ENCODE measurements at places on chromosomes 12 and 14.
A peak's percentile ranks its signal among the peaks of the same experiment; 100 is the strongest.

DNA sequence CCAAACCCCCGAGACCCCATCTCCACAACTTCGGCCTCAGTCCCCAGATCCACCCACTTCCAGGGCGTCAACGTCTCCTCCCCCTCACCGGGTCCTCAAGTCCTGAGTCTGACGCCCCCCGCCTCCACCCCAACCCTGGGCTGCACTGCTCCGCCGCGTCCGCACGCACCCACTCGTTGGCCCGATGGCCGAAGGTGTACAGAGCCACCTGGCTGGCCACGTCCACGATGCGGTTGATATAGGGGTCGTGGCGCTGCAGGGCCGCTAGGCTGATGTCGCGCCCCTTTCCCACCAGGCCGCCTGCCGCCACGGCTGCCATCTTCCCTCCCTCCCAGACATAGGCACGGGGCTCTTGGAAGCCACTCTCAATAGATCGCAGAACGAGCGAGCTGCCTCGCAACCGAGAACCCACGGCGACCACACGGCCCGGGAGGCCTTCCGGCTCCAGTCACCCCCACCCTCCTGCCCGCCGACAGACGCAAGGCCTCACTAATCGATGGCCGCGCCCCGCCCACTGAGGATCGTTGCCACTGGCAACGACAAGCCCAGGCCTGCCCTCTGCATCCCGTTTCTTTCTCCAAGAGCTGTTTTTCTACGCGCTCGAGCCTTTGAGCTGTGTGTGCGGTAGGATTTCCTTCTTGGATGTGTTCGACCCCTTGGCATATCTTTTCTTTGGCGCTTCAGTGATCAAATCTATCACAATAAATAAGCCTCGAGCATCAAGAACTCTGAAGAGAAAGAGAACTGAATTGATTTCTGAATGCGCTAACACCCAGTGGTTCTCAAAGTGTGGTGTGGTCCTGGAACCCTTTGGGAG, at the start of gene DCP1B:
Gene DCP1B (minus strand): TSS at position 345 of the 817 bp plus-strand sequence. CDS start 26 bp downstream, at position 319.
- peak; percentile 41 for DNase-seq

- DNase-seq: no peak
Observed at GRCh38 chr14:102264775-102265174, 40.2 kb downstream of the MOK start.

- no peak for DNase-seq
Observed at GRCh38 chr12:51721282-51721940, 127.1 kb downstream of the FIGNL2 start.

- no peak for DNase-seq
Observed at GRCh38 chr12:102740141-102740955, 176.7 kb downstream of the PAH start.

DNA sequence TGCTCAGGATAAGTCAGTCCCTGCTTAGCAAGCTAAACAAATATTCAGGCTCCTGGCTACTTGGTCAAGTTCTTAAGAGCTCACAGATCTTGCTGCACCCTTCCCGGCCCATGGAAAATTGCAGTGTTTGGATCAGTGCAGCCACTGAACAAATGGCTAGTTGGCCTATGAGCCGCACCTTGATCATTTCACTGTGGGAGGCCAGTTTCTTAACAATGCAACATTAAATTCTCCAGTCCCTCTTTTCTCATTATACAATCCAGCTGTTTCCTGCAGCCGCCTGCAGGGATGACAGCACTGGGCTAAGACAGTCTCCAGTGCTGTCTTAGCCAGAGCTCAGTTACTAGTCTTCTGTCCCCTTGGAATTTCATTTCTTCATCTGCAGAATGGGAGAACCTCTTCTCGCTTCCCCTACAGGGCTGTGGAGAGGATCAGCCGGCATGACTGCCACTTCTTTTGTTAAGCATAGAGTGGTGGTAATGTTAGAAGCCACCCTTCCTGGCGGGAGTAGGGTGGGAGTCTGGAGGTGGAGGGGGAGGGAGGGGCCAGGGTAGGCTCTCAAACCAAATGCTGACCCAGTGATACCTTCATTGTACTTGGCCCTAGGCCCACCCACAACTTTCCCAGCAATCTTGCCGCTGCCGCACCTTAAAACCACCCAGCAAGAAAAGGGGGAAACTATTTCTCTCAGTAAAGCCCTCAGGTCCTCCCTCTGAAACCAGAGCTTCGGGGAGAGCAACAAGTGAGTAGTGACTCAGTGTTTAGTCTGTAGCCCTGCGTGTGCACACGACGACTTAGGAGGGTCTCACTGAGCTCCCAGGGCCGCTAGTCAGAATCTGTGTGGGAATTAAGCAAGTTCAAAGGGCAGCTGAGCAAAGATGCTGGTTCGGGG, 145.7 kb downstream of the NUAK1 start:
- DNase-seq: no peak

DNA sequence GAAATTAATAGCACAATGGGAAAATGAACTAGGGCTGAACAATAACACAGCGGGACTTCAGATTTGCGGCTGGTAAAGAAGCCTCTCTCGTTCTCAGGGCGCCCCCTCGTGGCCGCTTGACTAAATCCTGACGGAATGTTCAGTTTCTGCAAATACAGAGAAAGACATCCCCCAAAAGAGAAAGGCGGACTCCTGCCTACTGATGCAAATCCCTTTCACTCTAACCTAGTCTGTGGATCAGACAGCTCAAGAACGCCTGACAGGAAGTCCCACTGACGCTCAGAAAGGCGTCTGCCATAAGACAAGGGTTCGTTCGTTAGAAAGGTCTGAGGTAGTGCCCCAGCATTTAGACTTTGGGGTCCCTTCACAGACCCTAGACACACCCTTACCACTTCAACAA, 2.5 kb downstream of the NUAK1 start:
- peak; percentile 29 for DNase-seq

- DNase-seq: no peak
Observed at GRCh38 chr12:130246560-130246959, 84.3 kb downstream of the FZD10 start.

DNA sequence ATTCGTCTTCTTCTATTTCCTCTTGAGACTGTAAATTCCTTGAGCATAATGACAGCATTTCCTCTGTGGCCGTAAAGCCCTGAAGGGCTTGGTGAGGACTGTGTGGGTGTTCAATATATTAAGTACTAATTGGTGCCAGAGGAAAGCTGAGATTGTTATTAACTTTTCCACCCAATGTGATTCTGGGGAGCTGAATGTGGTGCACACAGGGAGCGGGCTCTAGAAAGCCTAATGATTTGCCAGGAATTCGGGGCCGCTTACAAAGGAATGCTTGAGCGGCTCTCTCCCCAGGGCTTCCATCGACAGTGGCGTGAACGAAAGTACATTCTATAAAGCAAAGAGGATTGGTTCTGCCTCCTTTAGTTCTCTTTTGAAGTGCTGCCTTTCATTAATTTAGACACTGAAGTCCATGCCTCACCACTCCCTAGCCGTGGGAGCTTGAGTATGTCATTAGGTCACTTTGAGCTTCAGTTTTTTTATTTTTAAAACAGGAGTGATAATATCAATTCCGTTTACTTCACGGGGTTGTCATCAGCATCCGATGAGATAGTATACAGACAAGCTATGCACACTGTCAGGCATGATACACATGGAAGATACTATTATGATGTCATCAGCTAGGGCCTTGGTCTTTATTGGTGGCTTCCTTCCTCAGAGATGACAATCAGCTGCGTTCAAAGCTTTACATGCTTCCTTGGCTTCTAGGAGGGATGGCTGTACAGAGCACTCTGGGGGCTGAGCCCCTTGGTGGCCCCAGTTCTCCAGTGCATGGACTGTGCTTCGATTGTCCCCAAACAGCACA, 11.0 kb upstream of the GSG1 start:
- no peak for DNase-seq

GRCh38 chr12:5964913-5965900, 20.1 kb upstream of the ANO2 start:
- DNase-seq: no peak

- no peak for DNase-seq
Observed at GRCh38 chr12:84636801-84637290, 275.8 kb downstream of the SLC6A15 start.

- no peak for DNase-seq
Observed at GRCh38 chr12:26374934-26375680, 179.7 kb downstream of the SSPN start.

GRCh38 chr12:71282020-71282419, 124.2 kb upstream of the TSPAN8 start:
- no peak for DNase-seq

- peak; percentile 14 for DNase-seq
Observed at GRCh38 chr12:95117178-95117599, 43.8 kb upstream of the NR2C1 start.

DNA sequence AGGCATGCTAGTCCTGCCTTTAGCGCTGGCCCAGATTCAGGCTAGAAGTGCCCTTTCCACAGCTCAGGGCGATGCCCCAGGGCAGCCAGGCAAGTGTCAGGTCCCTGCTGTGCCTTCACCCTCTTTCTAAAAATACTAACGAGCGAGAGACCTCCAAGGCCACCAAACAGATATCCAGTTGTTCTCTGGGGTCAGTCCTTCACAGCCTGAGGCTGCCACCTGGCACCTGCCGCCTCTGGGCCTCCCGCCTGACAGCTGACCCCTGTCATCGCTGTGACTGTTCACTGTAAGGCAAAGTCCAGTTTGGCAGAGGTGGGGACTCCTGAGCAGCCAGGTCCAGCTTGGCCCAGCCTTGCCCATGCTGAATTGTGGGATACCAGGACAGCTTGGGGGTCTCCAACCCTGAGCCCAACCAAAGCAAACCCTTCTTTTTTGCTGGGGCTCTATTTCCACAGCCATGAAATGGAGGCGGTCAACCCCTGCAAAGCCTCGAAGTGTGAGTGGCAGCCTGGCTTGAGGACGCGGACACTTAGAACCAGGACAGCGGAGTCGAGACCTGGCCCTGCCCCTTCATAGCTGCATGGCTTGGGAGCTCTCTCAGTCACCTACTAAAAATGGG, 79.9 kb downstream of the NINJ2 start:
- no peak for DNase-seq

Data from D721Med (cell line).